ENCODE measurements at places on chromosomes 5 and 9.

DNA sequence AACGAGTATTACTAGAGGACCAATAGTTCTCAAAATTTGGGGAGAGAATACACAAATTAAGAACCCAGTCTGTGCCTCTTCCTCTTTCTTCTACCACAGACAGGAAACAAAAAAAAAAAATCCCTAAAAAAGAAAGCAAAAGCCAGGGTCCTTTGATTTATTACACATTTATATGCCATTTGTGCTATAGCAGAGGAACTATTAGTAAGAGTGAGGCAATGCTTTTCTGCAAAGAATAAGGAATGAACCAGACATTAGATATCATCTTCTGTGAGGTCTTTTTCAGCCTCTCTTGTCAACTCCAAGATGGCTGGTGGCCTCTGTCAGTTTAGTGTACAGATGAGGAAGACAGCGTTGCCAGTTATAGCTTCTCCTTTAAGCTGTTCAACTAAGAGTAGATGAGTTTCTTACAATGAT is 127.6 kb downstream of the RFX3 start:
- no peak for DNase-seq

GRCh38 chr9:71681104-71681707 is 87.1 kb downstream of the CEMIP2 start:
- DNase-seq, result no peak

- no peak for DNase-seq
Measured at GRCh38 chr9:133493428-133493827, 14.5 kb upstream of the SLC2A6 start.

- DNase-seq, result no peak
Measured at GRCh38 chr5:61790678-61791077, 458.6 kb downstream of the ZSWIM6 start.

DNA sequence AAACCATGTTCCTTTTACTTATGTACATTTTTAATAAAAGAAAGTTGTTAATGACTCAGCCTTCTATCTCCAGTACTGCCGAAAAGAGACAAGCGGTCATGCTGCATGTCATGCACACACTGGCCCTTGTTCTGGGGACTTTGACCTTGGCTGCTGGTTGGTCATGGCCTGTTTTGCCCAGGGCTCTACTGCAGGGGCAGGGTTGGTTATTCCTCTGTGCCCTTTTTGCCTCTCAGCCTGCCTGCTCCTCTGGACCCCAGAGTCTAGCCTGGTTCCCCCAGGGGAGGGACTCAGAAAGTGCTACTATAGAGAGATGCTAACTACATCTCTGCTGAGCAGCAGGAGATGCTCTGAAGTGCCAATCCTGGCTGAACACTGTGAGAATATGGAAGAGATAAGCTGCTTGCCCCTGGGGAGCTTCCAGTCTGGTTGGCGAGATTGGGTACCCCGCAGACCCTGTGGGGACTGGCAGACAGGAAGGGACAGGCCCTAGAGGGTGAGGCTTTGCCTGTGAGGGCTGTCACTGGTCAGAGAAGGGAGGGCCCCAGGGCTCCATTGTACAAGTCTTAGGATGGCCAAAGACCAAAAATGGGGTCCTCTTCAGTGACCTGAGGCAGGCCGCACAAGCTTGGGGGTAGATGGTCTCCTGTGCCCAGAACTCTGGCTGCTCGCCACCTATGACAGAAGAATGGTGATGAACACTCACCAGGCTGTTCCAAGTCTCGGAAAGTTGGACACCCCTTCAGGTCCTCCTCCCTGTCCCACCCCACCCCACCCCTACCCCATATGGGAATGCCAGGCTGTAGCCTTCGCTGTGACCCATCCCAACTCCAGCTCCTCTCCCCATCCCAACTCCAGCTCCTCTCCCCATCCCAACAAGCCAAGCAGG is 14.3 kb downstream of the IRF1 start:
- no peak for DNase-seq

DNA sequence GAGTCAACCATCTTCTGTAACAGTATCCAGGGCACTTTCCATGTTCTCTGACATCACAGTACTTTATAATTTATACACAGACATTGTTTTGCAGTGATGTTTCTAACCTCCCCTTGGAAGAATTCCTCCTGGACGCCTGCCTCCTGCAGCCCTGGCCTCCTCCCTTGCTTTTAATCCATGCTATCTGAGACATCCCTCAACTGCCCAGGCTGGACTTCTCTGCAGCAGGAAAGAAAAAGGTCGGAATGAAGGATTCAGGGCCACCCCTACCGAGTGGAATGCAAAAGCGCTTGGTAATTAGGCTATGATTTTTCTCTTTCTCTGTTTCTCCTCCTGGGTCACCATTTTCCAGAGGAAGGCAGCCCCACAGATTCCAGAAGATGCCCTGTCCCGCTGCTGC is 47.0 kb upstream of the SHC3 start:
- no peak for DNase-seq

DNA sequence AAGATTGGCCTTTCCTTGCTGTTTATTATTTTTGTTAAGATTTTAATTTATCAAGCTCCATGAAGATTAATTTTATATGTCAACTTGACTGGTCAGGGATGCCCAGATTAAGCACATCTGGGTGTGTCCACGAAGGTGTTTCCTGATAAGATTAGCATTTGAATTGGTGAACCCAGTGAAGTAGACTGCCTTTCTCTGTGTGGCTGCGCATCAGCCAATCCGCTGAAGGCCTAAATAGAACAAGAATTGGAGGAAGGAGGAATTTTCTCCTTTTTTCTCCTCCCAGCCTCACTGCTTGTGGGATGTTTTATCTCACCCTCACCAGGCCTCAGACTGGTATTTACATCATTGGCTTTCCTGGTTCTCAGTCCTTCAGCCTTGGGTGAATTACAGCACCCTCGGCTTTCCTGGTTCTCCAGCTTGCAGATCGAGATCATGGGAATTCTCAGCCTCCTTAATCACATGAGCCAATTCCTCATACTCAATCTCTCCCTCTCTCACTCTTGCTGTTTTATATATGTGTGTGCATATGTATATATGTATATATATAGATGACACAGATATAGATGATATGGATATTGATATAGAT is 135.4 kb upstream of the SPEF2 start:
- no peak for DNase-seq

DNA sequence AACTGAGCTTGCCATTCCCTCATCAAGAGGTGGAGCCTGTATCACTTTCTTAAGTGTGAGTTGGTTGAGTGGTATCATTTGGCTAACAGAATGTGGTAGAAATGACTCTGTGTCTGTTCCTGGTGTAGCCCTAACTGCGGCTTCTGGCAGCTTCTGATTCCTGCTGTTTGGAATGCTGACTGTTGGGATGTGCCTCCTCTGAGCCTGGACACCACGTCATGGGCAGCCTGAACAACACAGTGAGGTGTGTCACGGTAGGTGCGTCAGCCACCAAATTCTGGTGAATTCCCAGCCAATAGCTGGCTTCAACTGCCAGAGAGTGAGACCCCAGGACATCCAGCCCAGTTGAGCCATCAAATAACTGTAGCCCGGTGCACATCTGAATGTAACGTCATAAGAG is 6.1 kb upstream of the C9orf152 start:
- no peak for DNase-seq

- no peak for DNase-seq
Measured at GRCh38 chr9:93963969-93964368, 8.8 kb upstream of the BARX1 start.

DNA sequence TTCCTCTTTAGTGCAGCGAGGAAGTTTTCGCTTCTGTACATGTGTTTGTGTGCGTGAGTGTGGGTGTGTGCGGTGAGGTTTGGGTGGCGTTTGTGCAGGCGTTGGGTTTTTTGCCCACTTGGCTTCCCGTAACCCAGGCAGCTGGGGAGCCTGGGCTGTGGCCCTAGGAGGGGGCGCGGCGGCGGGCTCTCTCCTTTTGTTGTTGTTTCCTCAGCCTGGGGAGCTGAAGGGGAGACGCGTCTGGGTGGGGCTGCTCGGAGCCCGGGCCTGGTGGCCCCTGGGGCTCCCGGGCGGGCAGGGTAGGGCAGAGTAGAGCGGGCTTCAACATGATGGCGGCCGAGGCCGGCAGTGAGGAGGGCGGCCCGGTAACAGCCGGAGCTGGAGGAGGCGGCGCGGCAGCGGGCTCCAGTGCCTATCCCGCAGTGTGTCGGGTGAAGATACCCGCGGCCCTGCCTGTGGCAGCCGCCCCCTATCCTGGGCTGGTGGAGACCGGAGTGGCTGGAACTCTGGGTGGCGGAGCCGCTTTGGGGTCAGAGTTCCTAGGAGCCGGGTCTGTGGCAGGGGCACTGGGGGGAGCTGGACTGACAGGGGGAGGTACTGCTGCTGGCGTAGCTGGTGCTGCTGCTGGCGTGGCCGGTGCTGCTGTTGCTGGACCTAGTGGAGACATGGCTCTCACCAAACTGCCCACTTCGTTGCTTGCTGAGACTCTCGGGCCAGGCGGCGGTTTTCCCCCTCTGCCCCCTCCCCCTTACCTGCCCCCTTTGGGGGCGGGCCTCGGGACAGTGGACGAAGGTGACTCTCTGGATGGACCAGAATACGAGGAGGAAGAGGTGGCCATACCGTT is 665 bp downstream of the RASA1 start:
- DNase-seq, result peak; percentile 23

- peak; percentile 53 for DNase-seq
Measured at GRCh38 chr9:95726756-95727155, 148.7 kb upstream of the ERCC6L2 start.

DNA sequence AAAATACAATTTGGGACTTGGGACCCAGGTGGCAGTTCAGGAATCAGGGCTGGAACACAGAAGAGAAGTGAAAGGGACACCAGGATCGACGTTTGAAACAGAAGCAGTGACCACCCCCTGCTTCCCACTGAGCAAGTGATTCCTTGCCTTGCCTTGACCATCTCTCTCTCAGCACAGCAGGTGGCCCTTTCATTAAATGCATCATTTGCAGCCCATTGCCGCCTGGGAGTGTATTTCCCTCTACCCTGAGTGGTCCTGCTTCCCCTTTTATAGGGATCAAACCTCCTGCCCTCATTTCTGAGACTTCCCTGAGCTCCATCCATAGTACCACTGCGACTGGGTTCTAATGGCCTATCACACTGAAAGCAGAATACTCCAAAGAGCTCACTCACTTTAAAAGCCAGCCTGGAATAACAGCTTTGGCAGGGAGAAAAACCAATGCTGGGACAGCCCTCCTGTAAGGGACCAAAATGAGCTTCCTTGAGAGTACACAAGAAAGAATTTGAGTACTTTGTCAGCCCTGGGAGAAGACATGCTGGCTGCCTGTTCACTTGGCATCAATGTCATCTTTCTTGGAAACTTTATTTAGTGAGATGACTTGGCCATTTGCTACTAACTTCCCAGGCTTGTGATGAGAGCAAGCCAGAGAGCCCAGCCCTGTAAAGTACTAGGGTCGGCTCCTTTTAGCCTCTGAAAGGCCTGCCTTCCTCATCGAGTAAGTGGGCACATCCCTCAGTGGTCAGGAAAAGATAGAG is 149.7 kb downstream of the SLIT3 start:
- DNase-seq, result no peak

GRCh38 chr5:160742446-160742845 is 109.6 kb downstream of the ATP10B start:
- DNase-seq, result no peak

DNA sequence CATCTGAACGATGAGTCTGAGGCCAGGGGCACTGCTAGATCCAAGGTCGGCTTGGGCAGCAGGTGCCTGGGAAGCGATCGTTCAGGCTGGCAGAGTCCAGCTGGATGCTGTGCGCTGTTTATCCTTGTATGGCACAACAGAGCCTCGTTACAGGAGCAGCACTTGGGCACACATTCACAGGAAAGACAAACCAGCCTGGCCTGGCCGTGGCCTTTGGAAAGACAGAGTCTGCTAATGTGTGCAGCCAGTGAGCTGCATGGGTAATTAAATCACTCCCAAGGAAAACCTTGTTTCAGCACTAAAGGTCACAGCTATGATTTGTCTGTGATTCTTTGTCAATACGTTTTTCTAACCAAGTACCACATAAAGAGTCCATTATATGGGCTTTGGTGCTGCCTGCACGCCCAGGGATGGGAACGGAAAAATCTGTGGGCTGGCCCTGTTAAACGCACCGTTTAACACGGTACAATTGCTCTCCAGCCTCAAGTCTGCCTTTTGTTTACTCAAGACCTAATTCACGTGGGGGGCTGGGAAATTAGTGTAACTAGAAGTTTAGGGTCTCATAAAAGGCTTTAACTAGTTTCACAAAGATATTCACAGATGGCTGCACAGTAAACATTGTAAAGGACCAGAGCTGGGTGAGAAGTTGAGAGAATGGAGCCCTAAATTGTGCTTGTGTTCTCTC is 509.3 kb downstream of the KDM4C start:
- DNase-seq, result peak; percentile 63

Measured in NCI-H526 (cell line).